ENCODE measurements at places on chromosomes 3 and 15. TPM values are rescaled to one million over a fixed set of nuclear protein-coding genes. Genes with fewer than 3 reads are reported as not detected.

GRAMD1C gene
- total RNA-seq = 3.0 TPM

DNA sequence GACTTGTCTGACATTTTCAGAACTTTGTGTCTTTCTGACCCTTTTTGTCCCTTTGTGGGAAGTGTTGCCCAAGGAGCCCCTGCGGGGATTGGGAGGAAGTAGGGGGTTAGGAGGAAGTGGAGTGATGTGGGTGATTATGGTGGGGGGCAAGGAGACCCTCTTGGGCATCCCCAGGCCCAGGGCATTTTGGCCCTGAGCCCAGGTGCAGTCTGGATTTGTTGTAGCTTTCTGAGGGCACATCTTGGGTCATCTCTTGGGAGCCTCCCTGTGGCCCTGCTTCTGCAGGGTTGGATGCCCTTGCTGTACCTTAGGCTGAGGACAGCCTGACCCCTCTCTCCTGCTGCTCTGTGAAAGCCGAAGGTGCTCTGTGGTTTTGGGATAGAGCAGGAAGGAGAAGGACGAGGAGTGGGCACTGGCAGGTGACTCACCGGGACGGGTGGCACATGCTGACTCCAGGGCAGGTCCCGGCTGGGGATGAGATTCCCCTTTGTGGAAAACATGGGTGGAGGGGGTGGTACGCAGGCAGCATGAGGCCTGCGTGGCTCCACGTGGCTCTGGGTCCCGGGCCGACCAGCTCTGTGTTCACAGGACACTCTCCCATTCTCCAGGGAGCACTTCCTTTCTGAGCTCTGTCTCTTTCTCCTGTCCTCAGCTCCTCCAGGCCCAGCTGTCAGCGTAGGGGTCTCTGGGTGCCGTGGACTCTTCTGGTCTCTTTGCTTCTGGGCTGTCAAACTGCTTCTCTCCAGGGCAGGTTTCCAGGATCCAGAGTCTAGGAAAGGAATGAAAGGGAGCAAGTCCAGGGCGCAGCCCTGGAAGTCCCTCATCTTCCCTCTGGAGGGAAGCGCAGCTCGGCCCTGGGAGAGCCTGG lies 11.8 kb downstream of the CD276 start:
- no peak for DNase-seq

- DNase-seq = no peak
Measured at GRCh38 chr3:45537970-45538640, 56.4 kb upstream of the LIMD1 start.

DNA sequence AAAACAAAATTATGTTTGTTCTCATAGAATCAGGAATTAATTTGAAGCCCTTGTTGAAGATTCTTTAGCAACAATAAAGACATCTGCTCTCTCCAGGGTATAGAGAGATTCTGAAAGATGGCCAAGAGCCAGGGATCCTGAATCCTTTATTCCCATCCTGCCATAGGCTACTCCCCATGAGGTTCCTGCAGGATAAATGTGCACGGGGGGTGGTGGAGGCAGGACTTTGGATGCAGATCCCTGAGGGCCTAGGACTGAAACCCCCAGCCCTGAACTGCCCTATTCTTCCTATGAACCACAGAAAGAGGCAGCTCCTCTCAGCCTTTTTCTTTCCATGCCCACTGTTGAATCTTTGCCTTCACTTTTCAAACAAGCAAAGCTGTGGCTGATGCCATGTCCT lies 17.1 kb downstream of the TMEM108 start:
- no peak for DNase-seq

DNA sequence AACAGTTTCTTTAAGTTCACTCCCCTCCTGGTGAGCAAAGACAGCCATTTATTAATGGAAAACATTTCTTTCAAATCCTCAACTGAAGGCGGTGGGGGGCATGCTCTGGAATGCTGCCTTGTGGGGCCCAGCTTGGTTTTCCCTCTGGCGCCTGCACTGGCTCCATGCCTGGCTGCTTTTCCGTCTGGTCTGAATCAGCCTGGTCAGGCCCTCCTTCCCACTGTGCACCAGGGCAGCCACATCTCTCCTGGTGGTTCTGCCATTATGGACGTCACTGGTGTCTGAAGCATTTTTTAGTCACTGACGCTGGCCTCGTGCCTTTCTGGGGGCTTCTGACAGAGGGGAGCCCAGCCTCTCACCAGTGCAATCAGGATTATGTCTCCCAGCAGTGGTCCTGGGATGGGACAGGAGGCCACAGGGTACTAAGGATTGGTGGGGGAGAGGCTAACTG lies 57.6 kb upstream of the APEH start:
- DNase-seq = peak; percentile 51

GRCh38 chr3:126146034-126146433 lies 34.4 kb downstream of the ALDH1L1 start:
- DNase-seq = no peak

Data from renal cortical epithelial cell (primary cell).